Stimulated activated CD4-positive, alpha-beta T cell treated with anti-CD3 and anti-CD28 coated beads, Interleukin-12 subunit alpha, Interleukin-12 subunit beta, amount 100 ng/mL, for 48 hours (primary cell): ENCODE measurements at places on chromosomes 5 and 9.
A peak's percentile ranks its signal among the peaks of the same experiment; 100 is the strongest.

DNA sequence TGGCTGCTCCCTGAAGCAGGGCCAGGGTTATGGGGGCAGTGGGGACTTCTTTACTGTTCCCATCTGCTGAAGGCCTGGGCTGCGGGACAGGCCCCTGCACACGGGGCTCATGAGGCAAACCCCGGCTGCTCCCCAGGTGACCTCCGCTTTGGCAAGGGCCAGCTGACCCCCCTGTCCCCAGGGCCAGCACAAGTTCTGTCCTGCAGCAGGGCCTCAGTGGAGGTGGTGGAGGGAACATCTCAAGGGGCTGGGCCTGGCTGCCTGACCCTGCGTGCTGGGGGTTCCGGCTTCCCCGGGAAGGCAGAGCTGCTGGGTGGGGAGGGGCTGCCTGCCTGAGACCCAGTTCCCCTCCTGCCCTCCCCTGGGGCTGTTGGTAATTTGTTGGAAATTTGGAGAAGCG is 67.4 kb upstream of the RNU6ATAC start:
- DNase-seq: no peak

DNA sequence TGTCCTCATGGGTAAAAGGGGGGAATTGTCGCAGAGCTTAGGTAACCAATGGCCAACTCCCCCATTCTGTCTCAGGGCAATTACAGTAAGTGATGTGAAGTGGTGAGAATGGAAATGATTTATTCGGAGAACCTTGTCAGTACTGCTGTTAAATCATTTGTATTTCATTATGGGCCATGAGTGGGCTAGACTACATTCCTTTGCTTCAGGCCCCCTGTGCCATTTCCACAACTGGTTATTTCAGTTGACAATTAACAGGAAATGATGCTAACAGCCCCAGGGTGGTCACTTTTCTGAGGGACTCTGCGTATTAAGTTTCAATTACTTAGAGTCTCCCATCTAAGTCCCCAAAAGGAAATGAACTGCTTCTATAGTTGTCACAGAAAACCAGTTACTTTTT is 653.7 kb downstream of the CCDC171 start:
- DNase-seq: no peak

- no peak for DNase-seq
These were observed 338.3 kb upstream of the KLF4 start for GRCh38 chr9:107827884-107828283.

- DNase-seq: no peak
These were observed 60.3 kb upstream of the RNU6ATAC start for GRCh38 chr9:134224567-134225093.

GRCh38 chr5:92704590-92704989 is 876.4 kb downstream of the NR2F1-AS1 start:
- no peak for DNase-seq

GRCh38 chr9:136059851-136060670 is 35.0 kb downstream of the NACC2 start:
- DNase-seq: no peak

DNA sequence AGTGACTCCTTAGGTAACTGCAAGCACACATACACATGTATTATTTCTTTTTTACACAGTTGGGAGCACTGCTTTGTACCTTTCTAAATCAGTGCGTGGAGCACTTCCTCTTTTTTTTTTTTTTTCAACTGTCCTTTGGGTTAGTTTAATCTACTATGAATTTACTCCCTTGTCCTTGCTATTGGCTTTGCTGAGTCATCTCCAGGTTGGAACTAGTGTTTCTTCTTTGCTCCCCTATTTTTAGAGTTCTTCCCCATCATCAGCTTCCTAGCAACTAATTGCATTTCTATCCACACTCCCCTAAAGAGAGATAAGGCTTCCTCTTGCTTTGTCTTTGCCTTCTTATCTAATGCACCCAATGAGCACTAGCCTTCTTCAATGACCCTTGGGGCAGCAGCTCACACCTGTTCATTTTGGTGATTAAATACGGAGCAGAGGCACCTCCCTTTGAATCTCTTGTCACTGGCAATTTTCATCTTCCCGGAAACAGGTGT is 24.3 kb downstream of the S100Z start:
- DNase-seq: no peak

- no peak for DNase-seq
These were observed 17.9 kb downstream of the PRLR start for GRCh38 chr5:35212122-35212982.

GRCh38 chr5:138459311-138459933 is 5.9 kb upstream of the EGR1 start:
- DNase-seq: peak; percentile 85

GRCh38 chr5:137932800-137933199 is 43.5 kb downstream of the PKD2L2 start:
- DNase-seq: no peak

DNA sequence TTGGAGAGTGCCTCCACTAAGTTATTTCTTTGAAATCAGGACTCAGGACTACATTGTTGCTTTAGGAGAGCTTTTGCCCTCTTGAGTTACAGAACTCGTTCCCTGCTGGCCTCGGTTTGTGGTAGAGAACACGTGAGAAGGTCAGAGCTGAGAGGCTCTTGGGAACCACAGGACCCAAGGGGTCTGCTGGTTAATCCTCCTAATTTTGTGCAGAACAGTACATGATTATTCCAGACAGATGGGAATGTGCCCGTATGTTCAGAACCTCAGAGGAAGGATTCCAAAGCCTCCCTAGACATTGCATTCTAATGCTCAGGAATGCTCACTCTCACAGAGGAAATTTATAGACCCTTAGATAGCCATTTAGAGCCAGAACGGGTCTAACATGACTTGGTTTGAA is 25.2 kb upstream of the BASP1 start:
- DNase-seq: no peak
